Thymus (tissue), 14 donors: ENCODE measurements at places on chromosomes 11 and 22.

- H3K4me1 ChIP-seq, result no peaks in the 10 kb centered on the region
- DNase-seq, result no peak
- H3K36me3 ChIP-seq, result no peaks in the 10 kb centered on the region
- H3K4me3 ChIP-seq, result no peak overlapping the region
- no peaks in the 10 kb centered on the region for H3K27me3 ChIP-seq
Observed at GRCh38 chr11:45765836-45766235, 39.1 kb upstream of the SLC35C1 start.

DNA sequence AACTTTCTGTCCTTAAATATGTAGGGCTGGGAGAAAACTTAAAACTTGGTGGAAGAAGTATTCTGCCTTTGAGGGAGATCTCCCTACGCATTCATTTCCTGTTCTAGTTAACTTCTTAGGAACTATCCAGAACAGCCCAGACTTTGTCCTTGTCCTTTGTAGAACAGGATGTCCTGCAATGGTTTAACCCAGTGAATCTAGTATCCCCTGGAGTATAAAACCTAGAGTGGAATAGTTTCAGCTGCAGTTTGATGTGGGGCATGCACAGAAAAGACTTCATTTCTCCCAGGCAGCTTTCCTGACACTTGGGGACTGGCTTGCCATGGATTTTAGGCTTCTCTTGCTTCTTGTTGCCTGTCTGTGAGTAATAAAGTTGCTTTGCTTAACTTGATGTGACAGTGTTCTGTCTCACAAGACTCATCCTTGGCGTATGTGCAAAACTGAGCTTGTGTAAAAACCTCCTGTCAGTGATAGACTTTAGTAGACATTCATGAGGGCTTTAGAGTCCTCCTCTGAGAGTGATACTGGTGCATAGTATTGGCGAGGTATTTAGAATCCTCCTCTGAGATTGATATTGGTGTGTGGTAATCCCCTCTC, 28.2 kb downstream of the ARHGAP42 start:
- H3K27ac ChIP-seq, result no peak overlapping the region
- no peaks in the 10 kb centered on the region for H3K36me3 ChIP-seq
- H3K4me1 ChIP-seq, result no peaks in the 10 kb centered on the region
- no peak overlapping the region for H3K4me3 ChIP-seq
- no peaks in the 10 kb centered on the region for H3K27me3 ChIP-seq

DNA sequence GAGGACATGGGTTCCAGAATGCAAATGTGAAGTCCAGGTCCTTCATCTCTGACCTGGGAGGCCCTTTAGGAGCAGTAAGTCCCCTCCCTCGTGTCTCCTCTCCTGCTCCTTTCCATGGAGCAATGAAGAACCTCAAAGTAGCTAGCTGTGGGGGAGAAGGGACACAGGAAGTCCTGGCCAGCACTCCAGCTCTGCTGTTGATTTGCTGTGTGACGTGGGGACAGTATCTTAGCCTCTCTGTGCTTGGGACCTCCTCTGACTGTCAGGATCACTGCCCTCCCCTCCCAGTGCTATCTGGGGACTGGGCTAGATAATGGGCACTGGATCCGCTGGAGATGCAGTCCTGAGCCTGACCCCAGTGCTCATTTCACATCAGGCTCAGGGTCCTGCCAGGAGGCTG, 1.1 kb upstream of the APOBEC3H start:
- H3K36me3 ChIP-seq, result no peaks in the 10 kb centered on the region
- no peak overlapping the region for H3K4me3 ChIP-seq
- no peak for DNase-seq
- no peaks in the 10 kb centered on the region for H3K27me3 ChIP-seq
- peaks cover 42% of the 10 kb centered on the region for H3K4me1 ChIP-seq

DNA sequence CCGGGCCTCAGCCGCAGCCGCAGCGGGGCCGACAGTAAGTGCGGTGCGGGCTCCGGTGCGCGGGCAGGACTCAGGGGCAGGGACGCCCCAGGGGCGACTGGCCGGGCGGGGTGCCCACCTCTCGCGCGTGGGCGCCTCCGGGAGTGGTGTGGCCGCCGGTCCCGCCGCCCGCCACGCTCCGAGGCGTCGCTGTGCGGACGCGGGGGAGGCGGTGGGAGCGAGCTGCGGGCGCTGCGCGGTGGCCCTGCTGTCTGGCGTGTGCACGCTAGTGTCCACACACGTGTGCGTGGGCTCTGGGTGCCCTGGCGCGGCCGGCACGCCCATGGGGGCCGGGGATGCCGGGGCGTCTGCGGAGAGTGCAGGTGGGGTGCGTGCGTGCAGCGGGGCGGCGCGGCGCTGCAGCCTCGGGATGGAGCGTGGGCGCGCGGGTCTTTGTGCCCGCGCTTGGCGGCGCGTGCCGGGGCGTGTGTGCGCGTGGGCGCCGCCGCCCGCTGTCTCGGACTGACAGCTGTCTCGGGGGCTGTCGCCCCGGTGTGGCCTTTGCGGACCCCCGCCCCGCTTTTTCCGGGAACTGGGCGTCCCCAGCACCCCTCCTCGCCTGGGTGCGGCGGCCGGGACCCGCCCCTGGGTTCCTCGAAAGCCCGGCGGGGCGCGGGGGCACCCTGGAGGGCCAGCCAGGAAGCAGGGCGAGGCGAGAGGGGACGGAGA, 804 bp downstream of the KCNK4 start:
- H3K4me3 ChIP-seq, result no peak overlapping the region
- H3K27me3 ChIP-seq, result peaks cover 81% of the 10 kb centered on the region

DNA sequence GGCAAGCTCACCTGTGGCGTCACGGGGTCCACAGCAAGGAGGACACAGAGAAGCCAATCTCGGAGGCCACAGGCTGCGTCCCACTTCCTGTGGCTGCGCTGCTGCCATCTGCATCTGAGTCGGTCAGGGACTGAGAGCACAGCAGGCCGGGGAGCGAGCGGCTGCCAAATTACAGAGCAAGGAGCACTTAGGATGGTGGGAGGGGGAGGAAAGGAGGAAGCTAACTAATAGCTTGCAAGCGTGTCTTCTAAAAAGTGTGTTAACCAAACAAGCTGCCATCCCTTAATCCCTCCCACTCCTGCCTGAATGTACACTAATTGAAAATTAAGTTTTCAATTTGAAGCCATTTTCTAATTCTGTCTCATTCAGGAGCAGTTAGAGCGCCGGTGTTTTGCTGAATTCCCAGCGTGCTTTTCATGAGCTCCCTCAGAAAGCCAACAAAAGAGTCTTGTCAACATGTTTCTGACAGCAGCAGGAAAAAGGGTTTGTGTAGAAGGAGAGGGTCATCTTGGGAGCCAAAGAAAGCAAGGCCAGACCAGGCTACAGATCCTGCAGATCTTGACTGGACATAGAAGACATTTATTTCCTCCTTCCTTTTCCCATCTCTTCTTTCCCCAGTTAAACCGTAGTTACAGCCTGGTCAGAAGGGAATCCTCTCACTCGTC, 42.4 kb upstream of the API5 start:
- no peaks in the 10 kb centered on the region for H3K27me3 ChIP-seq
- no peak overlapping the region for H3K27ac ChIP-seq
- H3K4me3 ChIP-seq, result no peak overlapping the region
- H3K36me3 ChIP-seq, result no peaks in the 10 kb centered on the region
- H3K4me1 ChIP-seq, result no peaks in the 10 kb centered on the region

- DNase-seq, result no peak
- H3K27ac ChIP-seq, result no peak overlapping the region
- peaks cover 7% of the 10 kb centered on the region for H3K4me1 ChIP-seq
- H3K4me3 ChIP-seq, result no peak overlapping the region
Observed at GRCh38 chr11:66076561-66076960, 6.5 kb downstream of the PACS1 start.

- no peak for DNase-seq
- H3K4me3 ChIP-seq, result no peak overlapping the region
- no peaks in the 10 kb centered on the region for H3K4me1 ChIP-seq
- no peaks in the 10 kb centered on the region for H3K27me3 ChIP-seq
- peaks cover 47% of the 10 kb centered on the region for H3K36me3 ChIP-seq
- no peak overlapping the region for H3K27ac ChIP-seq
Observed at GRCh38 chr11:36500315-36500721, 9.8 kb downstream of the TRAF6 start.

- H3K4me1 ChIP-seq, result no peaks in the 10 kb centered on the region
- H3K36me3 ChIP-seq, result no peaks in the 10 kb centered on the region
Observed at GRCh38 chr11:21710809-21711208, 482.1 kb upstream of the ANO5 start.

- DNase-seq, result no peak
- H3K4me3 ChIP-seq, result no peak overlapping the region
- no peaks in the 10 kb centered on the region for H3K36me3 ChIP-seq
- no peak overlapping the region for H3K27ac ChIP-seq
- no peaks in the 10 kb centered on the region for H3K4me1 ChIP-seq
Observed at GRCh38 chr11:118948000-118948399, 8.1 kb upstream of the UPK2 start.

DNA sequence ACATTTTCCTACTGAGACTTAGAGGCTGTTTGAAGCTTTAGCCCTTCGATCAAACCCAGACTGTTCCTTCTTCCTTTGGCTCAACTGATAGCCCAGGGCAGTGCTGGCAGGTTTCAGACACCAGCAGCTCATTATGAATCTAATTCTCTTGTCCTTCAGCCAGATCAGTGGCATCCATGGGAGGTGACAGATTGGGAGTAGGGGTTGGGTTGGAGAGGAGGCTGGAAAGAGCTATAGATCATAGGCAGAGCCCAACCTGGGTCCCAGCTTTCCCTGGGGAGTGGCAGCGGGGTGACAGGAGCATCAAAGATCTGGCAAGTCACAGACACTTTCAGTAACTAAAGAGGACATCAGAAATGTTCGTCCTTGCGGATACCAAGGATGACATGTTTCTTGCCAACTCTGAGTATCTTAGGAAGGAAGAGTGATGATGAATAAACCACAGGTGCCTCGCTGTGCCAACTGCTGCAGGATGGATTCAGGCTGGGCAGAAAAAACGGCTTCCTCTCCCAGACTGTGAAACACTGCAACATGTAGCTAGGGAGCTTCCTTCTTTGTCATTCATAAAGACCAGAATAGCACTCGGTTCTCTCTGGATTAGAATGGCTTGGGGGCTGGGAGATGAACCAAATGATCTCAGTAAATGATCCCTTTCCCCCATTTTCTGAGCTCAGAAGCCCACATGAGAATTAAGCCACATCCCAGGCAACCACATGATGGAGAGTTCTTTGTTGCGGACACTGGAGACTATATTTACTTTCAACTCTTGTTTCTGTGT, 19.1 kb downstream of the ABCC8 start:
- no peaks in the 10 kb centered on the region for H3K27me3 ChIP-seq
- no peak overlapping the region for H3K27ac ChIP-seq
- H3K4me3 ChIP-seq, result no peak overlapping the region
- no peak for DNase-seq
